Activated naive CD4-positive, alpha-beta T cell treated with anti-CD3 and anti-CD28 coated beads, Interleukin-2, amount 10 ng/mL, durations not matched to agents 7 days and 5 days (primary cell): ENCODE measurements at places on chromosomes 6 and 20.

DNA sequence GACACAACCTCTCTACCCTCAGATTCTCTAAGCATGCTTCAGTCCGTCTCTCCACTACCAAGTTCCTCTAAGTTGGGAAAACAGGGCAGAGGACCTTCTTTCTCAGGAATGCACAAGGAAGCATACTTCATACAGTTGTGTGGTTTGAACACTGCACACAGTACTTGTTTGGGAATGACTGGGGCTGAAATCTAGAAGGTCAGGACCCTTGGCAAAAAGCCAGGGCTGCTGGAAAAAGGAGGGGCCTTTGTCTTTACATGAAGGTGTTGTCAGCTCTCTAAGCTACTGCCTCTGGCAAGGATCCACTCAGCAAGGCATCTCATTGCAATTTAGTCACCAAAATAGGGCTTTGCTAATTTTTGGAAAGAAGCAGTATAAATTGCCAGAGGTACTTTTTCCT lies 20.7 kb upstream of the HEY2 start:
- H3K36me3 ChIP-seq: no peaks in the 10 kb centered on the region
- H3K4me3 ChIP-seq: no peak overlapping the region

- H3K27ac ChIP-seq: no peak overlapping the region
- no peaks in the 10 kb centered on the region for H3K4me1 ChIP-seq
- DNase-seq: no peak
- no peak overlapping the region for H3K4me3 ChIP-seq
- peaks cover 12% of the 10 kb centered on the region for H3K27me3 ChIP-seq
Observed at GRCh38 chr6:39979461-39980328, 45.4 kb upstream of the MOCS1 start.

GRCh38 chr20:47150403-47151152 lies 205.9 kb downstream of the ZMYND8 start:
- H3K4me1 ChIP-seq: no peaks in the 10 kb centered on the region
- H3K27me3 ChIP-seq: peaks cover 16% of the 10 kb centered on the region
- H3K27ac ChIP-seq: no peak overlapping the region

DNA sequence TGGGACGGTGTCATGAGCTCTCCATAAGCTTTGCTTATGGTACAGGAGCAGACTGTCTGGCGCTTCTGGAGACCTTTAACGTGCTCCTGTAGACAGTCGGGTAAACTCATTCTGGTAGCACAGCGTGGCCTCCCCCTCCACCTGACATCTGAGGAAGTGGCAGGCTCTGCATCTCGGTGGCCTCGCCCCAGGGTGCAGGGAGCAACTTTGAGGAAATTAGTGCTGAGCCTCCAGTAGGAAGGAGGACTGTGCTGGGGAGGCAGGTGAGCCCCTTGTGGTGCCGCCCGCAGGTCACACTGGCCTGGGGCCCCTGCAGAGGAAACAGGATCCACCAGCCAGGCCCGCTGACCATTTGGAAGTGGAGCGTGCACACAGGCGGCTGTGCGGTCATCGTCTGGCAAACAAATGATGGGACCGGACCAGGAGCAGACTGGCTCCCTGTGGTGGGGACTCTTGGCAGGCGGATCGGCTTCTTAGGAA lies 57.9 kb downstream of the SYNJ2 start:
- no peak overlapping the region for H3K4me3 ChIP-seq
- no peak for DNase-seq
- H3K36me3 ChIP-seq: peaks cover 36% of the 10 kb centered on the region
- H3K27me3 ChIP-seq: no peaks in the 10 kb centered on the region

DNA sequence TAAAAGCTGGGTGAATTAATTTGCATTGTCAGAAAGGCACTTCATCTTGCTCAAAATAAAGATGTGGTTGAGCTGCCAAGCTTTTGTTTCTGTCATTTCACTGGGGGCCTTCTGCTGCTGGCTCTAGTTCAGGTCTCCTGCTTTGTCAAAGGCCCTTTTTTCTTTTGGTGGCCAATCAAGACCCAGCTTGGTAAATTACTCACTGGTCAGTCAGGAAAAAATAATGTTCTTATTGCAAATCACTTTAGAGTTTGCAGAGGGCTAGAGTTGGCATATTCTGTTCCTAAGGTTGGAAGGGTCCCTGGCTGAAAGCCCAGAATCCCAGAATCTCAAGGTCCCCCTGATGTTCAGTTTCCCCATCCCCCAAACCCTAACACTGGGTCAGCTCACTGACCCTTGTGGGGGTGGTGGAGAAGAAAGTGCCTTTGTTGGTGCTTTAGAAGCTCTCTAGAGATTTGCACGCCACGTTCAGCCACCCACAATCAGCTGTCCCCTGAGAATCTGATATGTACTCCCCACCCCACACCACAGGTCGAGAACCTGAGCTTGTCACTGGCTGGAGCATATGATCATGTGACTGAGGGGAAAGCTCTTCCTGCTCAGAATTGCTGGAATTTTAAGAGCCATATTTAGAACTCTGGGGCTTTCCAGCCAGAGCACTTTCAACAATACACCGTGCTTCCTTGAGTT lies 21.7 kb upstream of the BNIP5 start:
- no peak for DNase-seq
- H3K27ac ChIP-seq: no peak overlapping the region
- peaks cover 21% of the 10 kb centered on the region for H3K4me1 ChIP-seq
- no peak overlapping the region for H3K4me3 ChIP-seq
- H3K27me3 ChIP-seq: peaks cover 36% of the 10 kb centered on the region

GRCh38 chr6:45801471-45802289 lies 214.0 kb downstream of the CLIC5 start:
- H3K36me3 ChIP-seq: no peaks in the 10 kb centered on the region
- H3K27me3 ChIP-seq: no peaks in the 10 kb centered on the region
- peak; percentile 34 for DNase-seq
- H3K27ac ChIP-seq: peak overlapping the region; percentile 20

- H3K27ac ChIP-seq: no peak overlapping the region
- peaks cover 28% of the 10 kb centered on the region for H3K27me3 ChIP-seq
- peaks cover 6% of the 10 kb centered on the region for H3K4me1 ChIP-seq
- no peak for DNase-seq
- H3K36me3 ChIP-seq: no peaks in the 10 kb centered on the region
- no peak overlapping the region for H3K4me3 ChIP-seq
Observed at GRCh38 chr6:40520084-40520483, 67.1 kb downstream of the LRFN2 start.

GRCh38 chr20:53883098-53883911 lies 187.1 kb downstream of the BCAS1 start:
- H3K27ac ChIP-seq: no peak overlapping the region
- no peak for DNase-seq
- H3K36me3 ChIP-seq: no peaks in the 10 kb centered on the region
- no peaks in the 10 kb centered on the region for H3K27me3 ChIP-seq
- no peak overlapping the region for H3K4me3 ChIP-seq

DNA sequence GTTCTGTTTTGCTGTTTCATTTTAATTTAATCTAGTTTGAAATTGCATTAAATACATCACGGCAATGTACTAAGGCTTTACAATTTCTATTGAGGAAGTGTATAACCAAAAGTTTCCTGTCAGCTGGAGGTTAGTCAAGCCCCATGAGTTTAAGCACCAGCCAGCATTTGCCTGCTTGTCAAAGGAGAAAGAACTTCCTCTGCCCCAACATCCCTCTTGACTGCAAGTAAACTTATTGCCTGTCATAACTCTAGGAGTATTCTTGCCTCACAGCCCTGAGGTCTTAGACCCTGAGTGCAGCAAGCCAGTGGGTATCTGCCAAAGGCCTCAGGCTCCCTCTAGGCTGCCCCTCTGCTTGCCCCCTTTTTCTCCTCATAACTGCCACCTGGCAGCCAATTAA lies 106.7 kb upstream of the INSM1 start:
- H3K36me3 ChIP-seq: no peaks in the 10 kb centered on the region
- H3K27me3 ChIP-seq: peaks cover 14% of the 10 kb centered on the region
- H3K4me1 ChIP-seq: no peaks in the 10 kb centered on the region

- H3K36me3 ChIP-seq: no peaks in the 10 kb centered on the region
- H3K4me3 ChIP-seq: no peak overlapping the region
- H3K27me3 ChIP-seq: peaks cover 19% of the 10 kb centered on the region
- no peaks in the 10 kb centered on the region for H3K4me1 ChIP-seq
- no peak for DNase-seq
Observed at GRCh38 chr6:1029141-1029540, 282.8 kb upstream of the FOXQ1 start.

- H3K4me1 ChIP-seq: no peaks in the 10 kb centered on the region
- no peaks in the 10 kb centered on the region for H3K27me3 ChIP-seq
- DNase-seq: no peak
Observed at GRCh38 chr6:79687759-79688158, 56.6 kb downstream of the SH3BGRL2 start.

GRCh38 chr6:43911354-43912115 lies 141.5 kb downstream of the VEGFA start:
- peaks cover 27% of the 10 kb centered on the region for H3K27me3 ChIP-seq
- H3K36me3 ChIP-seq: no peaks in the 10 kb centered on the region
- no peaks in the 10 kb centered on the region for H3K4me1 ChIP-seq
- H3K4me3 ChIP-seq: no peak overlapping the region
- no peak for DNase-seq

GRCh38 chr6:169905041-169905807 lies 153.8 kb downstream of the ERMARD start:
- DNase-seq: no peak
- H3K27ac ChIP-seq: no peak overlapping the region
- H3K4me1 ChIP-seq: no peaks in the 10 kb centered on the region
- no peaks in the 10 kb centered on the region for H3K36me3 ChIP-seq
- H3K4me3 ChIP-seq: no peak overlapping the region

DNA sequence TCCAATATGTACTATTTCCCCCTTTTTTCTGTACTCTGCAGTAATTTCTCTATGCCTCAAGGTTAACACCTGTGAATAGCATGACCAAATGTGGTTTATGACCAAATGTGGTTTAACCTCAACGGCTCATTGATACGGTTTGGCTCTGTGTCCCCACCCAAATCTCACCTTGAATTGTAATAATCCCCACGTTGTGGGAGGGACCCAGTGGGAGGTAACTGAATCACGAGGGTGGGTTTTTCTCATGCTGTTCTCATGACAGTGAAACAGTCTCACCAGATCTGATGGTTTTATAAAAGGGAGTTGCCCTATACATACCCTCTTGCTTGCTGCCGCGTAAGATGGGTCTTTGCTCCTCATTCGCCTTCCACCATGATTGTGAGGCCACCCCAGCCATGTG lies 18.7 kb downstream of the DEK start:
- H3K36me3 ChIP-seq: peaks cover 80% of the 10 kb centered on the region
- no peak overlapping the region for H3K4me3 ChIP-seq
- DNase-seq: no peak
- peaks cover 62% of the 10 kb centered on the region for H3K4me1 ChIP-seq
- H3K27me3 ChIP-seq: no peaks in the 10 kb centered on the region

DNA sequence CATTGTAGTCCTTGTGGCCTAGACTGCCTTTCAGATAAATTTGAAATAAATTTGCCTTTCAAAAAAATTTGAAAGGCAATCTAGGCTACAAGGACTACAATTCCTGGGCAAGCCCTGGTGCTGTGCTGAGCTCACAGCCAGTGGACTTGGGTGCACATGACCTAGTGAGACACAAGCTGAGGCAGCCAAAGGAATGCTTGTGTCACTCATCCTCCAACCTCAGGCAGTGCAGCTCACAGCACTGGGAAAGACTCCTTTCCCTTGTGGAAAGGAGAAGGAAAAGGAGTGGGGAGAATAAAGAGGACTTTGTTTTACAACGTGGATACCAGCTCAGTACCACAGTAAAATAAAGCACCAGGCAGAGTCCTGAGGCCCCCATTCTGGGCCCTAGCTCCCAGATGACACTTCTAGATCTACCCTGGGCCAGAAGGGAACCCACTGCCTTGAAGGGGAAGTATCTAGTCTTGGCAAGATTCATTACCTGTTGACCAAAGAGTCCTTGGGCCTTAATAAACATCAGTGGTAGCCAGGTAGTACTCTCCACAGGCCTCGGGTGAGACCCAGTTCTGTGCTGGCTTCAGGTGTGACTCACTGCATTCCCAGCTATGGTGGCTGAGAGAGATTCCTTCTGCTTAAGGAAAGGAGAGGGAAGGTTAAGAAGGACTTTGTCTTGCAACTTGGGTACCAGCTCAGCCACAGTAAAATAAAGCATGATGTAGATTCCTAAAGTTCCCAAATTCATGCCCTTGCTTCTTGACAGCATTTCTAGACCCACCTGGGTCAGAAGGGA lies 659.7 kb upstream of the FLRT3 start:
- H3K27ac ChIP-seq: no peak overlapping the region
- no peaks in the 10 kb centered on the region for H3K27me3 ChIP-seq
- H3K36me3 ChIP-seq: no peaks in the 10 kb centered on the region
- DNase-seq: no peak

DNA sequence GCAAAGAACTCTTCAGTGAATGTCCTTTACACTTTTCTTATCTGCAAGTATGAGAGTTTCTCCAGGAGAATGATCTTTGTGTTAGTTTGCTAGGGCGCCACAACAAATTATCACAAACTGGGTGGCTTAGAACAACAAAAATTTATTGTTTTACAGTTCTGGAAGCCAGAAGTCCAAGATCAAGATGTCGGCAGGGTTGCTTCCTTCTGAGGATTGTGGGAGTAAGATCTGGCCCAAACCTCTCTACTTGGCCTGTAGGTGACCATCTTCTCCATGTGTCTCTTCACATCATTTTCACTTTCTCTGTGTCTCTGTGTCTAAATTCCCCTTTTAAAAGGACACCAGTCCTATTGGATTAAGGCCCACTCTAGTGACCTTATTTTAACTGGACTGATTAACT lies 103.0 kb downstream of the ADTRP start:
- H3K36me3 ChIP-seq: no peaks in the 10 kb centered on the region
- no peak overlapping the region for H3K27ac ChIP-seq
- no peaks in the 10 kb centered on the region for H3K27me3 ChIP-seq
- H3K4me3 ChIP-seq: no peak overlapping the region
- no peak for DNase-seq
- H3K4me1 ChIP-seq: no peaks in the 10 kb centered on the region

DNA sequence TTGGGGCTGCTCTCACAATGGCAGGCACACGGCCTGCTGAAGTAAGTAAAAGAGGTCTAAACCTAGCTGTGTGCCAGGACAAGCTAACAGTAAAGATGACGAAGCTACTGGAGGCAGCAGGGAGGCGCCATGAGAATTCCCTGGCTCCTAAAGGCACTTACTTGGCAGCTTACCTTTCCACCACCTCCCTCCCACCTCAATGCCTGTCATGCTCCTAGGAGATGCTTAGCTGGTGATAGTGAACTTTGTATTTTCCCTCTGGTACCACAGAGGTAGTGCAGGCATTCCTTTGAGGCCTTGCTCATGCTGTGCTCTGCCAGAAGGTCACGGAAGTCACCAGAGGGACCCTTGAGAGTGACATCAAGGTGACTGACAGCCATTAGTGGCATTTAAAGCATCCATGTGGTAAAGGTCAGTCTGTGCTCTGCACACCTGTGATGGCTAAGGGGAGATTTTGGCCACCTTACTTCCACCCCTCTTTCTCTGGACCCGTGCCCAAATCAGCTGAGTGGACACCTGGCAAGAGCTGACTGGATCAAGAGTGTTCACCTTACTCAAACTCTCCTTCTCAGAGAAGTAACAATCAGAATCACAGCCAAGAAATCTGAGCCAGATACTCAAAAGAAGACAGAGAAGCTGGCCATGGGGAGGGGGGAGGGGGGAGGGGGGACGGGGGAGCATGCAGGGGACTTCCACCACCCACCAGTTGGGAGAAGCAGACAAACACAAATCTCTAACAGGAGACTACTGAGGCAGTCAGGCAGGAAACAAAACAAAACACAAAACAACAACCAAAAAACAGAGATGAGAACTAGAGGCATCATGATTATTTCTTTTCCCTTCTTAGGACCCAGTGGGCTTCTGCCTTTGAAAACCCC lies 2.9 kb downstream of the FKBP1A start:
- DNase-seq: no peak
- peaks cover 80% of the 10 kb centered on the region for H3K4me1 ChIP-seq
- H3K36me3 ChIP-seq: peaks cover 39% of the 10 kb centered on the region
- H3K27ac ChIP-seq: peak overlapping the region; percentile 85
- peak overlapping the region; percentile 92 for H3K4me3 ChIP-seq
- H3K27me3 ChIP-seq: peaks cover 4% of the 10 kb centered on the region

- peaks cover 75% of the 10 kb centered on the region for H3K27me3 ChIP-seq
- no peak overlapping the region for H3K4me3 ChIP-seq
- H3K27ac ChIP-seq: no peak overlapping the region
- DNase-seq: no peak
- H3K36me3 ChIP-seq: no peaks in the 10 kb centered on the region
- H3K4me1 ChIP-seq: peaks cover 16% of the 10 kb centered on the region
Observed at GRCh38 chr6:3746119-3746691, 5.3 kb downstream of the PXDC1 start.
